CD4-positive, alpha-beta T cell treated with Interleukin-2 at 100 ng/mL for 4 hours (primary cell): ENCODE measurements at places on chromosomes 12 and 14.

DNA sequence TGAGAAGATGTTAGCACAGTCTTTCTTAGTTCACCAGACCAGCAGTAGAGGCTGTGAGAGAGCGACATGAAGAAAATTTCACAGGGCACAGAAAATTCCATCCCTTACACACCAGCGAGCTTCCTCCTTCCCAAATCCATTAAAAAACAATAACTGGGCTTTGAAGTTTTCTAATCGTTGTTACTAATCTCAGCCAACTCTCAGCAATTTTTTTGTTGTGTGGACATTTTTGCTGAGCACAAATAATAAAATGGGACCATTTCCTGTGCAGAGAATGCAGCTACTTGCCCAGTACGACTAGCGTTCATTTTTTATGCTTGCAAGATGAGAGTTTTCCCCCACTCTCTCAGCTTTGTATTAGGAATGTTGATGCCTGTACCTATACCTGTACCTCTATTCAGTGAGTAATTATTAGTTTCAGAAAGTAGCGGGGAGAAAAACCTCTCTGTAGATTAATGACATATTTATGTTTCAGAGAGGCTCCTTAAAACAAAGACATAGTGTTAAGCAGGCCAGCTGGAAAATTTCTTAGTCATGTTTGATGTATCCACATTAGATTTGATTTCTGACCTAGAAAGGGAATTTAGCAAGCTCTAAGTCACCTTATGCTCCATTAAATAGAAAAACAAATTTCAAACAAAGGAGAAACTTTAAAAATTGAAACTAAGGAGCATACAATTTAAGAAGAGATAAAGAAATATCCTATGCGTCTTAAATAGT, 146.5 kb downstream of the SRGAP1 start:
- no peak for DNase-seq

- DNase-seq = no peak
Observed at GRCh38 chr12:104279164-104279563, 24.4 kb upstream of the EID3 start.

GRCh38 chr12:75747572-75748021, 236.2 kb upstream of the KRR1 start:
- no peak for DNase-seq

- DNase-seq = no peak
Observed at GRCh38 chr12:116537101-116537904, 21.9 kb upstream of the MAP1LC3B2 start.

GRCh38 chr12:5010151-5010550, 33.5 kb upstream of the KCNA5 start:
- no peak for DNase-seq

- DNase-seq = no peak
Observed at GRCh38 chr12:98894412-98895085, 249.5 kb downstream of the APAF1 start.

GRCh38 chr14:98501836-98502235, 770.2 kb downstream of the BCL11B start:
- no peak for DNase-seq

- DNase-seq = peak; percentile 5
Observed at GRCh38 chr12:30985814-30986452, 59.4 kb downstream of the TSPAN11 start.

DNA sequence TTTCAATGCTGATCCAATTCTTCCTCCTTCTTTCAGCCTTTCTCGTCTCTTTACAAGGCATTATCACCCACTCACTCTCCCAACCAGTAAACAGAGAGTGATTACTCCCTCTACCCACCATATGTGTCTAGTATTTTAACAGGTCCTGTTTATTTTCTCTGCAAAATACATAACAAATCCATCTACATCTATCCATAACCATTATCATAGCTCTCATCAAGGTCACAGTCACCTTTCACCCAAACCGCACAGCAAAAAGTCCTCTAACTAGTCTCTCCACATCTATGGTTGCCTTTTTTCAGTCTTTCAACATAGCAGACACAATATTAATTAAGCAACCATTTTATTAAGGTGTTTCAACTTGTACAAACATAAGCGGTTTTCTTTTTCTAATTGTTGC, 21.9 kb upstream of the RERG start:
- DNase-seq = no peak

- DNase-seq = peak; percentile 12
Observed at GRCh38 chr12:67541625-67541991, 106.9 kb upstream of the DYRK2 start.

GRCh38 chr14:59754256-59754655, 116.3 kb downstream of the RTN1 start:
- DNase-seq = no peak

GRCh38 chr14:60915781-60916180, 65.1 kb downstream of the TRMT5 start:
- DNase-seq = no peak

- DNase-seq = no peak
Observed at GRCh38 chr12:95173392-95174251, 43.6 kb downstream of the FGD6 start.

- no peak for DNase-seq
Observed at GRCh38 chr14:75979648-75980565, 1.9 kb downstream of the TGFB3 start.

GRCh38 chr14:64762044-64763034, 58.1 kb downstream of the PLEKHG3 start:
- DNase-seq = peak; percentile 53

GRCh38 chr12:20629414-20630156, 65.5 kb upstream of the SLCO1C1 start:
- DNase-seq = no peak

- no peak for DNase-seq
Observed at GRCh38 chr12:93612776-93613175, 40.3 kb downstream of the SOCS2 start.

DNA sequence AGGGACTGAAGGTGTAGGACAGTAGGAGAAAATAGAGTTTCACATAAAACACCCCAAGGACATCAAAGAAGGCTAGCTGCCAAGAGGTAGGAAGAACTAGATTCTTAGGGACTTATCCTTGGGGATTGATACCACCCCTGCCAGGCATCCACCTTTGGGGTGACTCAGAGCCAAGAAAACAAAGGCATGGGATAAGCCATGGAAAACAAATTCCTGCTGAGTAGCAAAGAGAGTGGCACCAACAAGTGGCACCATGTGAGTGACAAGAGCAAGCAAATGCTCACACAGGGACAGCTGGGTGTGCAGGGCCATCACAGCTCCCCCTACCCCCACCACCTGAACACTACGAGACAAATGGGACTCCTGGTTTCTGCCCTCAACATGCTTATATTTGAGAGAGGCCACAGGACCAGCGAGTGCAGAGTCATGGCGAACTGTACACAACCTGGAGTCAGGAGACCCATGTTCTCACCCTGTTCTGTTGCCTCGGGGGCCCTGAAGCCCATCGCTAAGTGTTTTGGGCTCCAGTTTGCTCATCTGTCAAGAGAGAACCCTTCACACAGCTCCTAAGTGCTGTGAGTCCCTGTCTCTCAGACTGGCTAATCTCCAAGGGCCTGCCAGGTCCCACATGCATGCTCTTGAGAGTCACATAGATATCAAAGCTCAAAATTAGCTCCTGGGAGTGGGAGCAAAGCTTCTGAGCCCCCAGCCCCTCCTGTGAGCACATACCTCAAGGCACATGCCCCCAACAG, 91.9 kb downstream of the DPF3 start:
- DNase-seq = no peak

GRCh38 chr12:115223991-115224390, 540.0 kb upstream of the TBX3 start:
- no peak for DNase-seq

DNA sequence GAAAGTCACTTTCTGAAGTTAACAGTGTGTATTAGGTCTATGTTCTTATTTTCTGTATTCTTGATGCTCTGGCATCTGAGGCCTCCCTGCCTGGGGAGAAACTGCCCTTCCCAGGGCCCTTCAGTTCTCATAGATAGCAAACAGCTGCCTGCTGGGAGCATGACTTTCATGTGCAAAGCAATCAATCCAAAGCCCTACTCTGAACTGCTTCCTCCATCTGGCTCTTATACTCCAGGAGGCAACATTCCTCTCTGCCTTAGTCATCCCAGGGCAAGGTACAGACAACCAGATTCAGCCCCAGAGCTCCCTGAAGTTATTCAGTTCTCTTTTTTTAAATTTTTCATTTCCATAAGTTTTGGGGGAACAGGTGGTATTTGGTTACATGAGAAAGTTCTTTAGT, 41.7 kb upstream of the RIN3 start:
- no peak for DNase-seq

GRCh38 chr14:64349741-64350490, 38.2 kb upstream of the MTHFD1 start:
- no peak for DNase-seq

DNA sequence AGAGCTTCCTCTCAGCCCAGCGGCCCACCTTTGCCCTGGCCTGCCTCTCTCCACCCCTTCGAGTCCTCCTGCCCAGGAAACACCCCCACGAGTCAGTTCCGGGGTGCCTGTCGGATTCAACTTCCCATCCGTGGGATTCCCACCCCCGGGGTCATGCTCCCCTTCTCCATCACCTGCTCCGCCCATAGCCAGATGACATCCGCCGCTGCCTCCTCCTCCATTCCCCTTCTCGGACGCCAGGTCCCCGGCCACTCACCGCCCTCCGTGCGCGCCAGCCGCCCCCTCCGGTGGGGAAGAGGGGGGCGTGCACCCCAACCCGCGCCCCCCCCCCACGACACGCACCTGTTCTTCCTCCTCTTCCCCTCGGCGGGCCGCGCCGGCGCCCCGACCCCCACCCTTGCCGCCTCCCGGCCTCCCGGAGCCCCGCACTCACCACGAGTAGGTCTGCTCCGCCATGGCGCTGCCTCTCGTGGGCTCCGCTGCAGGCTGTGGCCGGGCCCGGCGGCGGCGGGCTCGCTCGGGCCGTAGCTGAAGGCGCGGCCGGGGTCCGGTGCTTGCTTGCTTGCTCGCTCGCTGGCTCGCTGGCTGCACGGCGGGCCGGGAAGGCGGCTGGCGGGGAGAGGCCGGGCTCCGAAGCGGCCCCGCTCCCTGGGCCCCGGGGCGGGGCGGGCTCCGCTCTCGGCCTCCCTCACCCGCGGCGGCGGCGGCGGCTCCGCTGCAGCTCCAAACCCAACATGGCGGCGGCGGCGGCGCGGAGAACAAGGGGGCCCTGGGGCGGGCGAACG, 554 bp downstream of the SPPL3 start:
- peak; percentile 69 for DNase-seq

- no peak for DNase-seq
Observed at GRCh38 chr12:105469701-105470100, 139.2 kb downstream of the C12orf75 start.

DNA sequence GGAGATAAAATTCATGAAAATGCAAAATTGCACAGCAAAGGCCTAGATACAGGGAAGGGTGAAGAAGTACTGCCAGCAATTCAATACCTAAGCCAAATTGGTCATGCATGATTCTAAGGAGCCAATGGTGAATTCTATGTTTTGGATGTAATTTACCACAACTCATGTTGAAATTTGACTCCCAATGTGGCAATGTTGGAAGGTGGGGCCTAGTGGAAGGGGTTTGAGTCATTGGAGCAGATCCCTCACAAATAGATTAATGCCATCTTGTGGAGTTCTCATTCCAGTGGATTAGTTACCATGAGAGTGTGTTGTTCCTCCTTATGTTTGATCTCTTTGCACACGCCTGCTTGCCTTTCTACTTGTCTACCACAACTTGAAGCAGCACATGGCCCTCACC, 194.0 kb upstream of the ALG10 start:
- no peak for DNase-seq

DNA sequence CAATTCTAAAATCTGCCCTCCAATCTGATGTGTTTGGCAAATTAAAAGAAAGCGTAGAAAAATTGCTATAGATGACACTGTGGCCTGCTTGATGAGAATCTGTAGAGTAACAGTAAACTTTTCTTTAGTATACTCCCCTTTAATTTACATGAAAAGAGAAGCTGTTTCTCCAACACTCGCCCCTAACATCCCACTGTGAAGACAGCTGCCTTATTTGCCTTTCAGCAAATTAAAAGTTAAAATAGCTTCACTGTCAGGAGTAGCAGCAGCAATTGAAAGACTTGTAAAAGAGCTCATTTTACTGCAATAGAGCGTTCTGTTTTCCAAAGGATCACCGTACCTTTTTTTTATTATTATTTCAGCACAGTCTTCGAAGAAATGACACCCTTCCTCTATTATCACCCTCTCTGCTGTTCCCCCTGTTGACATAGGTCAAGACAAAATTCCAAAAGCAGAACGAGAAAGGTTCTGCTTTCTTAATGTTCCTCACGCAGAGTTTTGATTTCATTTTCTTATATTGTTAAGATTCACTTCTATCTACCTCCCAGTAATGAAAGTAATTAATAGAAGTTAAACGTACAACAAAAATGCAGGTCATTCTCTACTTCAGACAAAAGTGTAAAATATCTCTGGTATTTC, 153.5 kb upstream of the USP15 start:
- DNase-seq = no peak

- DNase-seq = no peak
Observed at GRCh38 chr14:57998766-57999165, 132.9 kb upstream of the SLC35F4 start.

GRCh38 chr12:125688881-125689280, 623.6 kb downstream of the AACS start:
- DNase-seq = no peak

DNA sequence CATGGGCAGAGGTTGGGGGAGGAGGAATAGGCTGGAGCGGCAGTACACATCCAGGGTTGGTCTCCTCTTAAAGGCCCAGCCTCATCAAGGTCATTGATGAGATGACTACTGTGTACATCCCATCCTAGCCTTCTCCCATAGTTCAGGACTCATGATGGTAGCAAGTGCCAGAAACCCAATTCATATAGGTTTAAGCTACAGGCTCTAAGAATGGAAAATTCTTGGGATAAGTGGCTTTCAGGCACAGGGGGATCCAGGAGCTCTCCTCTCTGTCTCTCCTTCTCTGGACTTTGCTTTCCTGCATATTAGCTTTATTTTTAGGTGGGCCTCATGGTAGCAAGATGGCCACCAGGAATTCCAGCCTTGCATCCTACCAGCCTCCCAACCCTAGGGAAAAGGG, 6.3 kb downstream of the SDSL start:
- DNase-seq = no peak

- no peak for DNase-seq
Observed at GRCh38 chr12:130412384-130412783, 74.7 kb downstream of the PIWIL1 start.

GRCh38 chr12:117904051-117904450, 64.7 kb downstream of the KSR2 start:
- DNase-seq = no peak

GRCh38 chr12:48422060-48422459, 50.3 kb upstream of the ANP32D start:
- DNase-seq = no peak
